ENCODE measurements at places on chromosomes 11 and 22. TPM values are rescaled to one million over a fixed set of nuclear protein-coding genes. Genes with fewer than 3 reads are reported as not detected.

MPZL3 gene
- total RNA-seq, result 11.7 TPM

SAA2 gene
- total RNA-seq, result not detected

SEZ6L gene
- total RNA-seq, result not detected

PKNOX2 gene
- total RNA-seq, result not detected

HEPN1 gene
- not detected for total RNA-seq

Measured in HT-29 (cell line).